Astrocyte (in vitro differentiated cells and primary cell): ENCODE measurements at places on chromosomes 13 and 19. TPM values are rescaled to one million over a fixed set of nuclear protein-coding genes. Genes with fewer than 3 reads are reported as not detected.

Gene CGB5
- total RNA-seq: 2.0 and 6.5 TPM in 2 replicates

- DNase-seq: no peak
These were observed 1005.5 kb downstream of the PCDH9 start for GRCh38 chr13:66224663-66225062.

GRCh38 chr13:37473035-37473434, 125.5 kb downstream of the POSTN start:
- no peak for DNase-seq

DNA sequence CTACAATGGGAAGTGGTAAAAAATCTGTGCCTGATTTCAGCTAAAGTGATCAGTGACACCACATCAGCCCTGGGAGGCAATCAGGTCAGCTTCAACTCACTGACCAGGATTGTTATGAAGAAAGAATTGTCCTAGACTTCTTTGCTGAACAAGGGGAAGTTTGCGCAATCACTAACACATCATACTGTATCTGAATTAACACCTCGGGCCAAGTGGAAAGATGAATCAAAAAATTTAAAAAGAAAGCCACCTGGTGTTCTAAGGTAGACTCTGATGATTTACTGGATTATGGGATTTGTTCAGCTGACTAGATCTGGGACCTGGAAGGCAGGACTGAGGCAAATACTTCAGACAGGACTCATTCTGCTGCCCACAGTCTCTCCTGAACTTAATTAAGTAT, 161.8 kb downstream of the DIAPH3 start:
- no peak for DNase-seq

Gene GNG7
- total RNA-seq: 1.8 and 2.4 TPM in 2 replicates

Gene FCHO1
- 1.7 and 2.0 TPM in 2 replicates for total RNA-seq

Gene FFAR1
- total RNA-seq: not detected in 2 replicates
